ENCODE measurements at places on chromosomes 12 and 14.

DNA sequence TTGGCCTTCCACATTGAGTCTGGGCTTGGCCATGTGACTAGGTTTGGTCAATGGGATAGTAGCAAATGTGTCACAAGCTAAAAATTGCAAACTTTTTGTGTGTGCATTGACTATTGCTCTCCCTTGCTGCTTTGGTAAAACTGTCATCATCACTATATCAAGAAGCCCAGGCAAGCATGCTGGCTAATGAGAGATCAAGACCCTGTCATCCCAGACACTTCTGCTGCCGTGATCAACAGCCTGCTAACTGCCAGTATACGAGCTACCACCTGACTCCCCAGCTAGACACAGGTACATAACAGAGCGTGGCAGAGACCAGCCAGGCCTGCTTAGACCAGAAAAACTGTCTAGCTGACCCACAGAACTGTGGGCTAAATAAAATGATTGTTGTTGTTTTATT is 456.7 kb upstream of the DCN start:
- DNase-seq: no peak

GRCh38 chr12:60052483-60052882 is 456.7 kb downstream of the SLC16A7 start:
- no peak for DNase-seq

GRCh38 chr12:5138256-5138655 is 94.6 kb downstream of the KCNA5 start:
- peak; percentile 48 for DNase-seq

GRCh38 chr14:65548878-65549277 is 136.3 kb downstream of the FUT8 start:
- DNase-seq: no peak

DNA sequence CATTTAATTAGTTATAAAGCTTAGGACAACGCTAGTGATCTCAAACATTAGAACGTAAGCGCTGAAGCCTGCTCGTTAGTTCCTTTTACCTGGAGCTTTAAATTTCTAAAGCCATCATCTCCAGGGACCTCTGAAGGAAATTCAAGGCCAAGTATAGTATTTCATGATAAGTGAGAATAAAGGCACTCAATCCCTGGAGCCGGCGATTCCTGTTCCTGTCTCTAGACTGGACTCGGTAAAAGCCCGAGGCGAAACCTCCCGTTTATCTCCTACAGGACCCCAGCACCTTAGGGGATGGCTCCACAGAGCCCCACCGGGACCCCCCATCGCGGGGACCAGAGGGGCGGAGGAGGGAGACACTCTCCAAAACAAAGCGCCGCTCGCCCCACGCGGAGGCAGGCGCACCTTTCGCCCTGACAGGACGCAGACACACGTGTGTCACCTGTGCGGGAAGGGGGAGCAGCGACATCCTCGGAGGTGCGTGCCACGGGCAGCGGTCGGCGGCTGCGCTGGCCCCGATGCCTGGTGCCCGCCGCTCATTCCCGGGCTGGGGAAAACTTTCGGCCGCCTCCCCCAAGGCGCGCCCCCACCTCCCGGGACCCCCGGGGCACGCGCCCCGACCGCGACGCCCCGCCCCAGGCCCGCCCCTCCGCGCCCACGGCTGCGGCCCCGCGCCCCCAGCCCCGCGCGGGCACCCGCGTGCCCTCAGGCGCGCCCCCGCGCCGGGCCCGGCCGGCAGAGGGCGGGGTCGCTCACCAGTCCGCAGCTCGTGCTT is 678 bp downstream of the RPS6KA5 start:
- DNase-seq: peak; percentile 76

DNA sequence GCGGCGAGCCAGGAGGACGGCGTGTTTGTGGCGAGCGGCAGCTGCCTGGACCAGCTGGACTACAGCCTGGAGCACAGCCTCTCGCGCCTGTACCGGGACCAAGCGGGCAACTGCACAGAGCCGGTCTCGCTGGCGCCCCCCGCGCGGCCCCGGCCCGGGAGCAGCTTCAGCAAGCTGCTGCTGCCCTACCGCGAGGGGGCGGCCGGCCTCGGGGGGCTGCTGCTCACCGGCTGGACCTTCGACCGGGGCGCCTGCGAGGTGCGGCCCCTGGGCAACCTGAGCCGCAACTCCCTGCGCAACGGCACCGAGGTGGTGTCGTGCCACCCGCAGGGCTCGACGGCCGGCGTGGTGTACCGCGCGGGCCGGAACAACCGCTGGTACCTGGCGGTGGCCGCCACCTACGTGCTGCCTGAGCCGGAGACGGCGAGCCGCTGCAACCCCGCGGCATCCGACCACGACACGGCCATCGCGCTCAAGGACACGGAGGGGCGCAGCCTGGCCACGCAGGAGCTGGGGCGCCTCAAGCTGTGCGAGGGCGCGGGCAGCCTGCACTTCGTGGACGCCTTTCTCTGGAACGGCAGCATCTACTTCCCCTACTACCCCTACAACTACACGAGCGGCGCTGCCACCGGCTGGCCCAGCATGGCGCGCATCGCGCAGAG is 873 bp downstream of the PLXNC1 start:
- peak; percentile 53 for DNase-seq
